ENCODE measurements at places on chromosomes 4 and X. TPM values are rescaled to one million over a fixed set of nuclear protein-coding genes. Genes with fewer than 3 reads are reported as not detected.

Gene HSFX4
- total RNA-seq, result not detected

Gene SYP
- 3.3 TPM for total RNA-seq

DNA sequence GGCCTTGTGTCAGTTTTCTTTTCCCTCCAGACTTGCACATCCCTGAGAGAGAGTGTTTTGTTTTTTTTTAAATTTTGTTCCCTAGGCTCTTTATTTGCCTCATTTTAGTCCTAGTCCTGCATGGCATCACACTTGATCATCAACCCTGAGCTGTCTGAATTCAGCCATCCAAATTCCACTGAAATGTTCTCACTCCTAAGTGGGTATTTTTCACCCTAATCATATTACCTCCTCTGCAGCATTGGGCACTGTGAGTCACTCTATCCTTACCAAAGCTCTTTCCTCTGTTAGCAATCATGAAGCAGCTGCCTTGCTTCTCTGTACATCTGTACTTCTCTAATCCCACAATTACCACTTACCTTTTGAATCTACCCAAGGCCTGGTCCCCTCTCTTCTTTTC lies 356.6 kb upstream of the MAGEB2 start:
- no peaks in the 10 kb centered on the region for H3K4me1 ChIP-seq
- H3K36me3 ChIP-seq, result no peaks in the 10 kb centered on the region
- no peak for DNase-seq
- no peak overlapping the region for H3K4me3 ChIP-seq
- no peak overlapping the region for H3K27ac ChIP-seq

- no peaks in the 10 kb centered on the region for H3K36me3 ChIP-seq
- peaks cover 2% of the 10 kb centered on the region for H3K27me3 ChIP-seq
- DNase-seq, result no peak
- no peak overlapping the region for H3K27ac ChIP-seq
- no peaks in the 10 kb centered on the region for H3K4me1 ChIP-seq
These were observed 61.1 kb upstream of the ARSJ start for GRCh38 chr4:114040319-114041116.

- H3K27ac ChIP-seq, result no peak overlapping the region
- no peaks in the 10 kb centered on the region for H3K4me1 ChIP-seq
- H3K4me3 ChIP-seq, result no peak overlapping the region
- peaks cover 3% of the 10 kb centered on the region for H3K27me3 ChIP-seq
- no peaks in the 10 kb centered on the region for H3K36me3 ChIP-seq
These were observed 12.6 kb downstream of the C4orf54 start for GRCh38 chr4:99645036-99645435.

Gene MAGEB10
- total RNA-seq, result not detected
